ENCODE measurements at places on chromosomes 3 and 15.

DNA sequence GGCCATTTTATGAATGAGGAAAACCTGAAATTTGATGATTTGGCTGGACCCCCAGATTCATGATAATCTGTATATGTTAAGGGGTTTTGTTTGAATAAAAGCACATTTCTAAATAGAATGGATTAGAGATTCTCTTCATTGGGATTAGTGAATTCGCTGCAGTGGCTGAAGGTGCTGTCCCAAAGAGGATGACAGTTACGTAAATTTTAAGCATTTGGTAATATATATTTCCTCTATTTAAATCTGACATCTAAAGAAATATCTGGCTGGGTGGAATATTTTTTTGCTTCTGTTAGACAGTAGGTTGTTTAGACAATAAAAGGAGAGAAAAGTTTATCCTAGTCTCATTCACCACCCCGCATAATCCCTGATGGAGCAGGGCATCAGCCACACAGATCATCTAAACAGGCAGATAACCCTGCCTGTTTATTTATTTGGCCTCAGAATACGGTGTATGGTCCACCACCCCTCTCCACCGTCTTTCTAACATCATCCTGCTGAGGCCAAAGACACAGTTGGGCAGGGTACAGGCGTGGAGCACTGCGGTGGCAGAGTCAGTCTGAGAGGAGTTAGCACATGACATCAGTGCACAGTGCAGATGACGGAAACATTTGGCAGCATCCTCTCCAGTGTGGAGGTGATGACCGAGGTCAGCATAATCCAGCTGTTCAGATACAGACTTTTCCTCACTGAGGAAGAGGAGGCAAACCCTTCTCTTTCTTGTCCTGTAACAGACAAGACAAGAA, 20.4 kb upstream of the NFKBIZ start:
- peak; percentile 66 for DNase-seq

DNA sequence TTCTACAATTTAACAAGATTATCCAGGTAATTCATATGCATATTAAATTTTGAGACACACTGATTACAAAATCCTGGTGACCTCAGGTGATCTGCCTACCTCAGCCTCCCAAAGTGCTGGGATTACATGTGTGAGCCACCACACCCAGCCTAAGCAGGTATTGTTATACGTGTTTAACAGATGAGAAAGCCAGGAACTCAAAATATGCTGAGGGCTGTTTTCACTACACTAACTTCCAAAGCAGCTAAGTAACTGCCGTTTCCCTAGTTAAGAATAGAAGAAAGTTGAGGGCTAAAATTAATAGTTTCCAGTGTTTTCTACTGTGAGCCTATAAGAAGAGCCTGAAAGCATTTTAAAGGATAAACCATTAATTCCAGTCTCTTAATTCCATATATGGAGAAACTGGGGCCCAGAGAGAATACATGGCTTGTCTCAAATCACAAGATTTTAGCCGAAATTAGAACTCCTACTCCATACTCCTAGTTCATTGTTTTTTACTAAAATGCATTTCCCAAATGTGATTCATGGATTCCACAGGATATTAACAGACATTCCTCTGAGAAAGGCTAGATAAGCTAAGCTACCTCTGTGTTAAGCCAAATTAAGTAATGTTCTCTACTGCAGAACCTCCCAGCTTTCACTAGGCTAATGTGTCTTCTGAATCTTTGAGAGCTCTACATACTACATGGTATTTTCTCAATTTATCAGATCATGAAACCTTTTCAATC, 17.0 kb upstream of the AVEN start:
- DNase-seq, result no peak

GRCh38 chr3:11699083-11699427, 55.3 kb upstream of the VGLL4 start:
- no peak for DNase-seq

GRCh38 chr15:39213385-39213840, 367.5 kb upstream of the THBS1 start:
- DNase-seq, result no peak

DNA sequence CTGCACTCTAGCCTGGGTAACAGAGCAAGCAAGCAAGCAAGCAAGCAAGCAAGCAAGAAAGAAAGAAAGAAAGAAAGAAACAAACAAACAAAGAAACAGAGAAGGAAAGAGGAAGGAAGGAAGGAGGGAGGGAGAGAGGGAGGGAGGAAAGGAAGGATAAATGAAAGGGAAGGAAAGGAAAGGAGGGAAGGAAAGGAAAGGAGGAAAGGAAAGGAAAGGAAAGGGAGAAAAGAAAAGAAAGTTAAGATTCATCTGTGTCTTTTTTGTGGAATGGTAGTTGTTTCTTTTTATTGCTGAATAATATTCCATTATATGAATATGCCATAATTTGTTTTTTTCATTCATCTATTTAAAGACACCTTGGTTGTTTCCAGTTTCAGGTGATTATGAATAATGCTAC, 506.9 kb upstream of the NAALADL2 start:
- no peak for DNase-seq

GRCh38 chr15:41583795-41584194, 24.8 kb downstream of the TYRO3 start:
- DNase-seq, result no peak

DNA sequence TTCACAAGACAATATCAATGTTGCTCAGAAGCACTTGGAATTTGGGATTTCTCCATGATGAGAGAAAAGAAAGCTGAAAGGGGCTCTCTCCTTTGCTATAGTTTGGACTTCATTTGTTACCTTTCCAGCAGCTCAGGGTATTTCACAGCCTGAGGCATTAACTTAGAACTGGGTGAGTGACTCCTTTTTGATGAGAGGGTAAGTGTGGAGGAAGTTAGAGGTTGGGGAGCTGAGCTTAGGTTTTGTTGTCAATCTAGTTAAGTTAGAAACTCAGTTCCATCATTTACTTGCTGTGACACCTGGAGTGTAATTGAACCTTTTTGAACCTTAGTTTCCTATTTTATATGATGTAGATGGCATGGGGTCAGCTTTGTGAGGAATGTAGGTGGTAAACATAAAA, 359.1 kb downstream of the PDCD6IP start:
- no peak for DNase-seq

DNA sequence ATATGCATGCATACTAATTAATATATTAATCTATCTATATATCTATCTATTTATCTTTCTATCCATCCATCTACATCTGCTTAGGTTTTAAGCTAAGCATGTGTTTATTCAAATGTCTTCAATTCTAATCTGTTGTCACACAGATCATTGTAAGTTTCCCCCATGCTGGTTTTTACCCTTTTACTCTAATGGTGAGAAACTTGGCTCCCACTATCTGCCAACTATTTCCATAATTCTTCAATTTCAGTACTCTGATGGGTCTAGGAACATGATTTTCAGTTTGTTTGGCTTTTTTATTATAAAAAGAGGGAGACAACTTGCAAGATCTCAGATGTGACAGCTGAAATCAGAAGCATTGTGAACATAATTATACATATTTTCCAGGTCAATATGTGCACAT, 773.8 kb downstream of the PLOD2 start:
- DNase-seq, result no peak

- DNase-seq, result no peak
Observed at GRCh38 chr3:45100981-45101407, 45.2 kb downstream of the CDCP1 start.

DNA sequence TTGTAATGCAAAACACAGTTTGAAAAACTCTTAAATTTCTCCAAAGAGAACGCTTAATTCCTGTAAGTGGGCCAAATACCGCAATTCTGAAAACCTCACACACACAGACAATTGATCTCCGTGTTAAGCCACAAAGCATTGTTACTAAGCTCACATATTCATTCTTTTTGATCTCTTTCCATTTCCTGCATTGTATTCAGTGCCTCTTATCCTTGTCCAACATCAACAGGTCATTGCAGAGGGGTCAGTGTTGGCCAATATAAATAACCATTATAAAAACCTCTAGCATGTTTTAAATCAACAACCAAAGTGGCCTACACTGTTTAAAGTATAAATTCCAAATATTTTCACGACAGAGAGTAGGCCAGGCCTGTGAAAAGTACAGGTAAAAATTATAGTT, 171.1 kb downstream of the PDZRN3 start:
- no peak for DNase-seq

DNA sequence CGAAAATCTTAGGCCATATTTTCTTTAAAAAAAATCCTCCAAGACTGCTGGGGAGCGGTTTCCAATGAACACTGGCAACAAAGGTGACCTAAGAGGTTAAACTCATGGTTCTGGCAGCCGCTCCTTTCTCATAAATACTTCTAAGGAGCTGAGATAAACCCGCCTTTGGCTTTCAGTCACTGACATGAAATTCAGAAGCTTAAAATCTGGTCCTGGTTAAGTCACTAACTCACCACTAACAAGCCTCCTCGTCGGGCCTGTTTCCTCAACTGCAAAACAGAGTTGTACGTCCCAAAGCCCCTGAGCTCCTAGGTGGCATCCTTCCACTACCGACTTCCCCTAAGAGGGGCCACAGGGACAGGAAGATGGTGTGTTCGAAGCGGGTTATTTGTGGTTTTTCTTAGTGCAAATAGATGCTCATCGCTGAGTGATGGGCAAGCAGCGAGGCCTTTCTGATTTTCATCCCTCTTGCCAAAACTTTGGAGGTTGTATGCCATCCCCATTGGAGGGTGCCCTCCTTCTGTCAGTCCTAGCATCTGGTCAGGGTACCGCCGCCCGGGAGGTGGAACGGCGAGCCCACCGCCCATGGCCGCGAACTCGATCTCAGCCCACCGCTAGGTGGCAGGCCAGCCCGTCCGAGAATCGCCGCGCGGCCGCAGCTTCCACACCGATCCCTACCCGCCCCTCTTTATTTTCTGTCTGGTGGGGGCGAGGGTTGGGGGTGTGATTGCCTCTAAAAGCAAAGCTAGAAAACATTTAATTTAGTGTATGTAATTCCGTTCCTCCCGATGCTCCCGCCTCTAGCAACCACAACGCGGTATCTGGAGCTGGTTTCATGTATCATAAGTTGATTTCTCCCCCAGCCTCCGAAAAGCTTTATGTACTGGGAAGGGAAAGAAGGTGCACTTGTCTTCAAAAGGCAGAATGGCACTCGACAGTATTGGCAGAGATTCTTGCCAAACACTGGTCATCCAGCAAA, 4.6 kb downstream of the BCL6 start:
- peak; percentile 81 for DNase-seq

DNA sequence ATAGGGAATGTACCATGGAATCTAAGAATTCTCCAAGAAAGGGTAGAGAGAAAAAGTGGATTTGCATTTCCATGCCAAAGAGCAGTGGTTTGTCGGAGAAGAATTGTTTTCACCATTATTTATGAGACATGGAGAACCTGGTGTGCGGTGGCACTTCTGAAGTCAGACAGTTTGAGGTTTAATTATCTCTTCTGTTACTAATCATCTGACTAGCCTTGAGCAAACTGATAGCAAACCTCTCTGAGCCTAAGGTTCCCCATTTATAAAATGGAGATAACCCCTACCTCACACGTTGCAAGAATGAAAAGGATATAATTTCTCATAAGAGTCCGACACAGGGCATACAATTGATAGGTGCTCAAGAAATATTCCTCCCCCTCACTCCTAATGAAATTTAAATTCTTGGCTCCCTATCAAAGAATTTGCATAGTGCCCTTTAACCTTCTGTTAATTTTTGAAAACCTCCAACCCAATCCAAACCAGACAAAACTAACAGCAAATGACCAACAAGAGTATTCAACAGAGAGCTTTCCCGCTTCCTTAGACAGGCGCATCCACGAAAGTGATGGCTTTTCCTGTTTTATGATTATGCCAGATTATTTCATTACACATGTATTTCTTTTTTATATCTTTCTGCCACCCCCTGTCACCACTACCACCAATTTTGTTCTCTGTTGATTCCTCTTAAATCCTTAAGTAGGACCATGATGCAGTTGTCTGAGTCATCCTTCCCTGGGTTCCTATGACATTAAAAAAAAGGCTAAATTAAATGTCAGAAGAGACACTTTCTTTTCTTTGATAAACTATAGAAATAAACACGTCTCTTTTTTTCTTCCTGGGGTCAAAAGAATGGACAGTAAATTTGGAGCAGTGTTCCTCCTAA, 28.5 kb downstream of the TMEM212 start:
- no peak for DNase-seq

GRCh38 chr15:75786575-75786947, 56.7 kb upstream of the UBE2Q2 start:
- DNase-seq, result no peak

DNA sequence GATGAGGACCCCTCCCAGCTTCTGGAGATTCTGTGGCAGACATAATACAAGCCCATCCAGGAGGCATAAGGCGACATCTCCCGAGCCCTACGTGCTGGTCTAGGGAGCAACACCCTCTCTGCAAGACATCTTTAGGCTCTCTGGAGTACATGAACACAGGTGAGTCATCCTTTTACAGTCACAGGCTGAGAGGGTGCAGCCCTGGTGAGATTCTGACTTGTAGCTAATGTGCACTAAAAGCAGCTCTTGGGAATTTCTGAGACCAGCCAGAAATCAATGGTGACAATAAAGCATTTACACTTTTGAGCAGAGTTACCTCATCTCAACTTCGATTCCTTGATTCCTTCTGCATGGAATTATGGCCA, 131.1 kb downstream of the XXYLT1 start:
- no peak for DNase-seq

GRCh38 chr3:52857864-52858263, 23.0 kb upstream of the MUSTN1 start:
- no peak for DNase-seq

GRCh38 chr15:91152896-91153581, 53.0 kb downstream of the SV2B start:
- no peak for DNase-seq

DNA sequence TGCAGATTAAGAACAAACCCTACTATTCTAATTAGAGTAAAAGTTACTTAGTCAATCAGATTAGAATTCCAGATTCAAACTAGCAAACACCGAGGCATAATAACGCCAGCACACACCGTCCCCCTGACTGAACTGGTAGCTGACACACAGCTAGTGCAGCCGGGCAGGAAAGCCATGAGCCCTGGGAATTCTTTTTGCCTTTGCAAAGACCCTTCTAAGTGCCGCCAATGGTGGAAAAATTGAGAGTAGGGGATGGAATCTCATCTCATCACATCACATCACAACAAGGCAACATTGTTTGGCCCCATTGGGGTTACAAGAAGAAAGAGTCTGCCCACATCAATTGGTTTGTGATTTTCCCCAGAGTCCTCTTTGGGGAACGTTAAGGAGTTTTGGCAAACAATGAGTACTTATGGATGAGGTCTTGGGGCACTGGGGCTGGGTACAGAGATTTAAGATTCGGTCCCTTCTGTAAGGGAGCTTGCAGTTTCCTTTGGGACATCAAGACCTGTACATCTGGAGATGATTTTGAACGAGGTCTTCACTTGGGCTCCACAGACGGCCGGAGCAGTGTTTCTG, 120.4 kb upstream of the MEF2A start:
- DNase-seq, result no peak

- no peak for DNase-seq
Observed at GRCh38 chr3:193621127-193621526, 28.1 kb downstream of the OPA1 start.
